T-helper 9 cell (primary cell): ENCODE measurements at places on chromosomes 12 and 14.

GRCh38 chr12:132716356-132716755 is 5.7 kb downstream of the PGAM5 start:
- no peak for DNase-seq

GRCh38 chr14:34036319-34036766 is 85.5 kb upstream of the EGLN3 start:
- DNase-seq, result no peak

DNA sequence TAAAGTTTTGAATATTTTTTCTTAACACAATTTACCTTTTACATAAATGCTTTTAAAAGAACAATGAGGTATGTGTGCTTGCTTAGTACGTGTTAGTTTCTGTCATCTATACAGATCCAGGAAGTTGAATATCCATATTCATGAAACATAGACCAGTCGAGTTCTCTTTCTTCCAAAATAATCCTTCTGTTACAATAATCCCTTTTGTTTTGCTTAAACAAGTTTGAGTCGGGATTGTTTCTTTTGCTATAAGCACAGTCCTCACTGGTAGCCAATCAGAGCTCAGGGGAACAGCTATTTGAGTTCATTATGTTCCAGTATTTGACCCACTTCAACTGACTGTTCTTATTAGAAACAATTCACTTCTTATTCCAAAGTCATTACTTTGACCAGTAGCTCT is 214.7 kb upstream of the FLRT2 start:
- no peak for DNase-seq

DNA sequence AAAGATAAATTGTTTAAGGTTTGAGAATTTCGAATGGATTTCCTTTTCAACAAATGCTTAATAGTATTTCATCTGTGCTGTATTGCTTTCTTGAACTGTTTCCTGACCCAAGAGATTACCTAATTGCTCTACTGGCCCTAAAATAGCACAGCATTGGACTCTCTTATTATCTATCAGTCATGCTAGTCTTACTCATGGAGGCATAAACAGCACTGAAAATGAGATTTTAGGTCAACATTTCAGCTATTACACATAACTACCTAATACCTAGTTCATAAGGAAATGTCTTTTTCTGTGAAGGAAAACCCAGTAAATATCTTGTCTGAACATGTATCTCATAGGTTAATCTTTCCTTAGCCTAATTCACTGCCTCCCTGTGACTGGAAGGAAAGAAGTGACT is 4.3 kb upstream of the ABCD2 start:
- DNase-seq, result no peak

GRCh38 chr14:79660053-79660939 is 551.0 kb downstream of the DIO2 start:
- no peak for DNase-seq

DNA sequence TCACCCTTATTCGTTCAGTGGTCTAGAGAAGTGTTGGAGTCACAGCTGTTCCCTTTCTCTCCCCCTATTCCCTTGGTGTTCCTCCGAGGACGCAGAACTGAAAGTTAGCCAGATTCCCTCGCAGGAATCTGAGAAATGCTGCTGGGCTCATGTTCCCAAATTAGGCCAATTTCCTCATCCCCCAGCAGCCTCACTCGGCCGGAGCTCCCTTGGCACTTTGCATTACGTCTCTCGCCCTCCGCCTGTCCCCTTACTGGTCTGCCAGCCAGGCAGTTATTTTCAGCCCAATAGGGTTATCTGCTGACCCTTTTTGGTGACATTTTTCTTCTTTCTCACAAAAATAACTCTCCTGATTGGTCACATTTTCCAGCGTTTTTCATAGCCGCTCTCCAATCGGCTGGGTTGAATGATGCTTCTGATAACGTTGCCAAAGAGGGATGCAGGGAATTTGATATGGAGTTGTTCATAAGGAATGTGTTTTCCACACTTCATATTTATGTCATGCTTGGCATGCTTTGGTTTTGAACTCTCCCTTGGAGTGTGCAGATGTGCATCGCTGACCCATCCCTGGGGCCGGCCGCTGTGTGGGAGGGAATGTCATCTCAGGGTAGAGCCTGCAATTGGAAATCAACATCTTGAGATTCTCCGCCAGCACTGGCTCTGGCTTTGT is 9.9 kb downstream of the IFT43 start:
- no peak for DNase-seq

DNA sequence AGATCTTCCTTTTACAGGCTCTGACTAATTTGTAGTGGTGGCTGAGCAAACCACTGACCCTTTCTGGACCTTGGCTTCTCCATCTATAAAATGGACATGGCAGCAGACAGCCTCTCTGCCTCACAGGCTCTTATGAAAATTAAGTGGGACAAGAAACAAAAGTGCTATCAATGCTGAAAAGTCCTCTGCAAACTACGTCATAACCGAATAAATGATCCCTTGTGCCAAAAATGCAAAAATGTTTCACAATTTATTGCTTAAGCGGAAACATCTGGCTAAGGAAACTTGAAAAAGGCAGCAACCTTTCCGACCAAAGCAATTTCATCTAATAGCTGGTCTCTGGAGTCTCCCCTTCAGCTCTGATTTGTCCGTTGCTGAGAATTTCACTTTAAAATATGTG is 108.5 kb upstream of the PLXNC1 start:
- DNase-seq, result no peak

DNA sequence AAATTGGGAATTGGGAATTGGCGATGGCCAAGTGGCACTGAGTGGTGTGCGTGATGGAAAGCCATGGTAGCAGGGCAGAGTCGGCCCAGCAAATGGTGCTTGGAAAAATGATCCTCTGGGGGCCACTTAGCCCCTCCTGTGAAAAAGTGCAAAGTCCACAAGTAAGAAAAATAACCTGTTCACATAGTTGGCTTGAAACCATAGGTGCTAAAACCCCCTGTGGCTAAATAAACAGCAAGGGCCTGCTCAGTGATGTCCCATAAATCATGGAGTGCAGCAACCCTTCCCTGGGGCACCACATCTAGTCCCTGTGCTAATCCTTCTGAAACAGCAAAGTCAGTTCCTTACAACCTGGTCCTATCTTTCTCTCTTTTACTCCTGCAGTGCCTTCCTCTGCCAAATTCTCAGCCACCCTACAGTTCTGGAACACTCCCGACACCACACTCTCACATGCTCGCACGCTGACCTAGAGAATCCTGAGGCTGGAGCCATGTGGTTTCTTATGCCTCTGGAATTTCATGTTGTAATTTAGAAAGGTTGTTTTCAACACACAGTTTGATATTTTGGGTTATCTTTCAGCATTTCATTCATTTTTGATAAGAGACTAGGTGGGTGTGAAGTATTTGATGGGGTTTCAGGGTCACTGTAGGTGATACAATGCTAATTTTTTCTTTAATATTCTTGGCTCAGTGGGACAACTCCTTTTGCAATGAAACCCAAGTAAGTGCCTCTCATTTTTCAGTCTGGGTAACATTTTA is 123.6 kb downstream of the SMOC1 start:
- DNase-seq, result no peak

GRCh38 chr14:58762629-58763028 is 124.9 kb downstream of the DACT1 start:
- DNase-seq, result no peak

DNA sequence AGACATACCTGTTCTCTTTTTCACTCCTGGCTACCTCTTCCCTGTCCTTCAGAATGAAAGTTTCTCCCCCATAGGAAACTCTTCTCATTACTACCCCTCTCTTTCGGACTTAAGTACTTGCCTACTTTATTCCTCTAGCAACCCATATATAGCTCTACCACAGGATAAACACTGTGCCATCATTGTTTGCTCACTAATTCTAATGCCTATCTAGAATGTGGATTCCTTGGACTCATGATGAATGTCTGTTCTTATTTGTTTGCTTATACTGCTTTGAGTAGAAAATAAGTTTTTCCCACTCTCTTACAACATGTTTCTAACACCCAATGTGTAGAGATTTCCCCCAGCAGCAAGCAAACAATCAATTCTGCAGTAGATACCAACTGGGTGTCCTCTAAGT is 1094.9 kb downstream of the SLC6A15 start:
- DNase-seq, result no peak

DNA sequence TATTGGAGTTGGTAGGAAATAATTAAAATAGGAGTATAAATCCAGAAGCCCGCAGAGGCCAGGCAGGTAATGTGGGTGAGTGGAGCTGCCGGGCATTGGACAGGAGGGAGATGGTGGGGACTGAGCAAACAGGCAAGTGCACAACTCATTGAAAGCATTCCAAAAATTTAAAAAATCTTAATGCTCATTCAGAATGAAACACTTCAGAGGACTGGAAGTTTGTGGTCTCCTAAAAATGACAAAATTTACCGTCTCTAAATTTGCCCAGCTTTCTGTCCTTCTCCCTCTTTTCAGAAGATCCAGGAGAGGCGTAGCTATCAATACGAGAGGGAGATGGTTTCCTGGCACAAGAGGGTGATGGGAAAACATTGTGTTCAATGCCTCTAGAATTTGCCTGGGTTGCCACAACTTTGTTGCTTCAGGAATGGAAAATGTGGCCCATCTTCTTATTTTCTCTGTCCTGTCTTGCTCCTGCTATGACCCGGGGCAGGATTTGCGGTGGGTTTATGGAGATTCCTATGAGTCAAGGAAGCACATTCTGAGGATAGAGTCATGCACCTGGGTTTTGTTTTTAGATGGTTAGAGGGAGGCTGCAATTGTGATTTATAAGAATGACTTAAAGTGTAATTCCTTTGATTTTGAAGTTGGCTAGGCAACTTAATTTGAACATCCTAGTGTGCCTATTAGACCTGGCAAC is 72.2 kb downstream of the BORCS5 start:
- DNase-seq, result no peak

DNA sequence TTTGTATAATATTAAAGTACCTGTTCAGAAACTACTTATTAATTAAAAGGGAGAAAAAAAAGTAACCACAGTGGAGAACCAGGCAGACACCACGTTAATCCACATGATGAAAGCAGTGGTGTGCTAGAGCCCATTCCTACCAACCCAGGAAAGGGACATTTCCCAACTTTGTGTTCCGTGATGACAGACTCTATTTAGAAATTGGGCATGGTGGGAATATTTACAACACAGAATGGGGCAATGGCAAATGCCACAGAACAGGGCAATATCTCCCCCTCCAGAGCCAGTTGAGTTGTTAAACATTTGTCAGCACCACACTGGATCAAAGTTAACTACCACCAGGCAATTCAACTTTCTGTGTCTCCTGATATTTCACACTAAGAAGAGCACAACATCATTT is 1.2 kb upstream of the HIGD1C start:
- no peak for DNase-seq

DNA sequence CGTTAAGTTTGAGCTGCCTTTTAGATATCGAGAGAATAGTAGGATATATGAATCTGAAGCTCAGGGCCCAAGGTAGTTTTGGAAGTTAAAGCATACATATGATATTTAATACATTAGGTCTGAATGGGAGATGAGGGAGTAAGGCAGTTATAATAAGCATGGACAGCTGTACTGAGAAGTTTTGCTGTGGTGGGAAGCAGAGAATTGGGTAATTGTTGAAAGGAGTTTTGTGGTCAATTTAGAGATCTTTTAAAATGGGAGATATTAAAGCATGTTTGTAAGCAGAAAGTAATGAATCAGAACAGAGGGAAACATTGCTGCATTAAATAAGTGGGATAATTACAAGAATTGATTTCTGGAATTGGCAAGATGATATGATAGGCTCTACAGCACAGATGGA is 21.3 kb downstream of the TBK1 start:
- no peak for DNase-seq
